ENCODE measurements at places on chromosomes 11 and 22.

DNA sequence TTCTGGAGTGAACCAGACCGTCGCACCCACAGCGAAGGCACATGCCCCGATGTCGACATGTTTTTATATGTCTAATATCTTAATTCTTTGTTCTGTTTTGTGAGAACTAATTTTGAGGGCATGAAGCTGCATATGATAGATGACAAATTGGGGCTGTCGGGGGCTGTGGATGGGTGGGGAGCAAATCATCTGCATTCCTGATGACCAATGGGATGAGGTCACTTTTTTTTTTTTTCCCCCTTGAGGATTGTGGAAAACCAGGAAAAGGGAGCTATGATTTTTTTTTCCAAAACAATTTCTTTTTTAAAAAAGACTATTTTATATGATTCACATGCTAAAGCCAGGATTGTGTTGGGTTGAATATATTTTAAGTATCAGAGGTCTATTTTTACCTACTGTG is 49.2 kb upstream of the OR4B1 start:
- DNase-seq: no peak

DNA sequence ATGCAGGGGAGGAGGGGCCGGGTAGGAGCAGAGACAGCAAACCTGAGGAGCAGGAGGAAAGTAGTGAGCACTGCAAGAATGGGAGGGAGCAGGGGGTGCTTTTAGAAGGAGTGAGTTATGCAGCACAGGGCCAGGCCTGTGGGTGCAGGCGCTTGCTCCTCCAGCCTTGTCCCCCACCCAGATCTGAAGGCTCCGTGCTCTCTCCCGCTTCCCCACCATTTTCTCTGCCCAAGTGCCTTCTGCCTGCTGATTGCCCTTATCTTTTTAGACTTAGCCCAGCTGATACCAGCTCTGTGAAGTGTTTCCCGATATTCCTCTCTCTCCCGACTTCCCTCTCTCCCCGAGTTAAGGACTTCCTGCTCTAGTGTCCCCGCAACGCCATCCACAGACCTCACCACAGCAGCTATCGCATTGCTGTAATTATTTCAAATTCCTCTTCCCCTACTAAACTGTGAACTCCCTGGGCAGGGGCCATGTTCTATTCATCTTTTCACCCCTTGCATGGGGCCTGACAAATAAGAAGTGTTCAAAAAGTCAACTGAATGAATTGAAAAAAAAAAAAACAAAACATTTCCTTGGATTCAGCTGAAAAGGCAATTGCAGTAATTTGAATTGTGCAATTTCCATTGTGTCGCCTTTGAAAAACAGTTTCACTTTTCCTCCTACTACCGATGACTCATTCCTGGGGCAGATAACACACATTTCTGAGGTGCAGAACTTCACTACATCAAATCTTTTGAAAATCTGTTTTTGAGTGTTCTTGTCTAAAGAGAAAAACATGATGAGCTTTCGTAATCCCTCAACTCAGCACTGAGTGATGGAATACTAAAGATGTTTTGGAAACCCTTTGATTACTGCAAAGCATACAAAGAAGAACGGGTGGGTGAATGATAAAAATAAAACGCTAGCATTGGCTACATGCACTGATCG is 69.7 kb upstream of the BMAL1 start:
- DNase-seq: no peak

- DNase-seq: no peak
Observed at GRCh38 chr11:68536706-68537105, 76.2 kb downstream of the PPP6R3 start.

DNA sequence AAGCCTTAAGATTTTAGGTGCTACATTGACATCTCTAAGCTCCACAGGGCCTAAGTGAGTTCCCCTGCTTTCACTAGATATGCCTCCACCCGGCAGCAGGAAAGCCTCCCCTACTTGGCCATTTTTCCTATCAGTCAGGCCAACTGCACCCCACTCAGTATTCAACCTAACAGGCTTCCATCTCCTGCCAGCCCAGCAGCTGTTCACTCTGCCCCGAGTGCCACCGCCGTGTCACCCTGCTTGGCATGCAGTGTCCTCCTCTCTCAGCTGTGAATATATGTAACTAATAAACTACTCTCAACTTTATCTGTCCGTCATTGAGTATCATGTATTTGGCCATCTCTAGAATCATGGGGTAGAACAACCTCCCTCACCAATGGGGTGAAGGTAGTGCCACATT is 9.0 kb upstream of the OR6M1 start:
- DNase-seq: no peak

DNA sequence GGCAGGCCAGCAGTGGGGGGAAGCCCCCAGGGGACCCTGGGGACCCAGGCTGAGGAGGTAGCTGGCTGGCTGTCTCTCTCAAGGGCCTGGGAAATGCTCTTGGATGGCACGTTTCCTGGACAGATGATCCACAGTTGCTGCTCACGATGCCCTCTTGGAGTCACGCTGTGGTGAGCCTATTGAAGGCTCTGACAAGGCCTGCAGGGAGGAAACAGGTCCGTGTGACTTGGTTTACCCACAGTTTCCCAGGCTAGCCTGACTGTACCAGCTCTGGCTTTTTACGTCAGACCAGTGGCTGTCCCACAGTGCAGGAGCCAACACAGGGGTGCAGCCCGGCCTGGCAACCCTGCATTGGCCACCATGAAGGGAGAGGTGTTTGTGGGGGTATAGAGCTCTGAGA is 29.2 kb upstream of the PPARA start:
- DNase-seq: no peak

- no peak for DNase-seq
Observed at GRCh38 chr22:18996376-18996900, 60.3 kb upstream of the PRODH start.

DNA sequence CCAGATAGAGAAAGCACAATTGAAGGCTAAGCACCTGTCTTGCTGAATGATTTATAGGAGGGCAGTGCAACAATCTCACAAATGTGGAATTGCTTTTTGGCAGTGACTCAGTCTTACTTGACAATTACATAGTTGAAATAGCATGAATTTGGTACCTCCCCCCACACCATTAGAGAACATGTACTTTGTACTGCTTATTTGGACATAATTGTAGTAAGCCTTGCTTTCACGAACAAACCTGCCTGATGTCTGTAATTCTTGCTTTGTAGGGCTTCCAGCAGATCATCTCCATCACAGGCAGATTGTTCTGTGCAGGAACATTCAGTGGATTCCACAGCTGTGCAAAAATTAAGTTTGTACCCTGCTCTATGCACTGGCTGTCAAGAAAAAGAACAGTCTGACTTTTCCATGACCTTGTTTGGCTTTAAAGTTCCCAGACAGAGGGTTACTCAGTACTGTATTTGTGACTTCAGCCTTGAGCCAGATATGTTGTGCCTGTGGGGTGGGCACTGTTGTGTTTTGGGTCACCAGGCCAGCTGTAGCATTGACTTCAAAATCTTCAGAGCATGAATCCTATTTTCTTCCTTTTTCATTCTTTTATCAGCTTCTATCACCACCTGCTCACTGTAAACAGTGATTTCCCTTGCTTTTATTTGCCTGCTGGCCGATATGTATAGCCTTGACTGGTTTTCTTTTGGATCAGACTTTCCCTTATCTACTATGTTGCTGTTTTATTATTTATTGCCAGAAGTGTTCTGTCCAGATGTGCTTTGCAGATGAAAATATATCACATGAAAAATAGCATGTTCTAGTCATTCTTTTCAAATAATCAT is 941.0 kb upstream of the CHORDC1 start:
- no peak for DNase-seq

DNA sequence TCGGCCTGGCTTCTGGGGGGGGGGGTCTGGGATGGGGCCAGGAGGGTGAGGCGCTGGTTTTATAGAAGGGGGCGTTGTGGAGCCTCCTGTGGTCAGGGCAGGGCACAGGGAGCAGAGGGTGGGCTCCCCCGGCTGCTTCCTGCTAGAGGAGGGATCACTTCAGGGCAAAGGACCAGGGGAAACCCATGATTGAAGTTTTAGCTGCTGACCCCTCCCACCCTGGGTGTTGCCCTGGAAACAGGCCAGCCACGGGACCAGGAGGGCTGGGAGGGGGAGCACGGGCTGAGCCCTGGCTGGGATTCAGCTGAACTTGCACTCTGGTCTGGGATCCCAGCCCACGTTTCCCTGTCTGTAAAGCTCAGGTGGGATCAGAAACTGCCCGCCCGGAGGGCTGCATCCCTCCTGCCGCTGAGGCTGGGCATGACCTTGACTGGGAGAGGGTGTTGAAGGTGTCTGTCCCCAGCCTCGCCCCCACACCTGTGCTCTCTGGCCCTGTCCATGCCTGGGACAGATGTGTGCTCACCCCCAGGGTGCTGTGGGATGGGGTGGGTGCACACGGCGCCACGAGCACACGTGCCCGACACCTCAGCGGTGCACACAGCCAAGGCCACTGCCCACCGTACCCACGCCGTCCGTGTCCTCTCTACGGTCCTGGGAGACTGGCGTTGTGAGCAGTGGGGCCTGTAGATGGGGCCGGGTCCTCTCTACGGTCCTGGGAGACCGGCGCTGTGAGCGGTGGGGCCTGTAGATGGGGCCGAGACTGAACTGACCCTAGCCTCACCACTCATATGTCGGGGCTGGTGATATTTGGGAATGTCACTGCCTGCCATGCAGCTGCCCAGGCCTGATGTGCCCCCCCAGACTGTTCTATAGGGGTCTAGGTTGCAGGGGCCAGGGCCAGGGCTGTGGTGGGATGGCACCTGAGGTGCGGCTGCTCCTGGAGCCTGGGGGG is 2.3 kb downstream of the TSPAN4 start:
- no peak for DNase-seq

GRCh38 chr11:126731576-126732142 is 268.9 kb downstream of the KIRREL3 start:
- DNase-seq: no peak

DNA sequence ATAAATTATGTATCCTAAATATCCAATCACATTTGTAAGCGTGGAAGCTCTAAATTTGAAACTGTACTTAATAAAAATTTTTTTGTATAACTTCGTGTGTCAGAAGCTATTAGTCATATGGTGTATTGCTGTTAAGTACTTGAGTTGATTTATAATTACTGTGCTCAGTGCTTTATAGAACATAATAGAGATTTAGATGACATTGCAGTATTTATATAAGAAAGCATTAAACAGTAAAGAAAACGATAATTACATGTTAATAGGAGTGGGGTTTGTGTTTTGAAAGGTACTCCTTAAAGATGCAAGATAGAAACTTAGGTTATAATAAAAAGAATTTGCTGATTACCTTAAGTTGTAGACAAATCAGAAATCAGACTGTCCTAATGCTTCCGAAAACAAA is 5.9 kb upstream of the TCP11L1 start:
- no peak for DNase-seq

GRCh38 chr11:120633616-120634393 is 122.3 kb downstream of the GRIK4 start:
- DNase-seq: no peak

- no peak for DNase-seq
Observed at GRCh38 chr11:66492161-66492865, 12.1 kb downstream of the DPP3 start.

- no peak for DNase-seq
Observed at GRCh38 chr22:38070250-38070921, 13.2 kb downstream of the PICK1 start.

DNA sequence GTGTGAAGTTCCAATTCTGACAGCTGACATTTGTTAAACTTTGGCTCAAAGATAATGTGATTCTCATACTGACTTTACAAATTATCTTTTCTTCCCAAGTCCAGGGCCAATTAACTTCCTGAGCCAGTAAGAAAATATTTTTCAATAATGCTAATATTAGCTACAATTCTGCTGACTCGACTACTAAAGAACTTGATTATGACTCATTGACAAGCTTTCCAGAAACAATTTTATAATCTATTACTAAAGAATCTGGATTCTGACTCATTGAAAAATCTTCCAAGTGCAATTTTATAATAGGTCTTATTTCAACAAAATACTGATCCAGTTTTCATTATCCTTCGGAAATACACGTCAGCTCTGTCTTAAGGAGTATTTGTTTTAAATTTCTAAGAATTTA is 12.9 kb upstream of the XKR3 start:
- DNase-seq: no peak

DNA sequence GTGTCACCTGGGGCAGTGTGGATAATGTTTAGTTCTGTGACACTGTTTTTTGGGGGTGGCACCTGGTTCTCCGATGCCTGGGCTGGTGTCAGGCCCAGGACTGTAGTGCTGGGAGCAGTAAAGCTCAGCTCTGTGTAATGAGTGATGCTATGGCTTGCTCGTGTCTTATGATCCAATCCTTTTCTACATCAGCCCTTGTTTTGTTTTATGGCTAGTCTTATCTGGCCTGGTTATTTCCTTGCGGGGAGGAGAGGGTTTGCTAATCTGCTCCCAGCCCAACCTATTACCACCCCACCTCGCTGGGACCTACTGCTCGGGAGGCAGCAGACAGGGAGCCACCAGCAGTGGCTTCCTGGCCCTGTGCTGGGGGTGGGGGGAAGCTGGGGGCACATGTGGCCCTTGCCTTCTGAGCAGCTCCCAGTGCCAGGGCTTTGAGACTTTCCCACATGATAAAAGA is 35.0 kb upstream of the TPBGL start:
- DNase-seq: no peak

- DNase-seq: no peak
Observed at GRCh38 chr22:43173976-43174720, 12.8 kb downstream of the TTLL12 start.

- DNase-seq: no peak
Observed at GRCh38 chr11:69141742-69142141, 14.0 kb upstream of the SMIM38 start.

DNA sequence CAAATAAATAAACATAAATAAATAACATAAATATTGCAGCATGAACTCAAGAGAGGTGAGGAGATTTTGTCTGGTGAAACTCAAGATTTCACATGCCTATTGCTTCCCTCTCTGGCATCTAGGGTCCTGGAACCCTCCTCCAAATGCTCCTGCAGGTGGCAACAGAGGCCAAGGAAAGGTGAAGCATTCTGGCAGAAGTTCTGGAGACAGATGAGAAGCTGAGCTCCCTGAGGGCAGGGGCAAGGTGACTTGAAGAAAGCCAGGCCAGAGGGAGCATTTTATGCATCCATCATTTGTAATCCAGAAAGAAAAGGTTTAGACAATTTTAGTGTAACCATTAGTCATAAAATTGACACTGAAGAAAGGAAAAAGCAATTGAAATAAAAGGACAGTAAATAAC is 64.9 kb downstream of the ENDOD1 start:
- no peak for DNase-seq

- DNase-seq: no peak
Observed at GRCh38 chr11:134412203-134413042, at the start of gene B3GAT1. B3GAT1 (minus strand) TSS chr11:134412242; CDS start chr11:134387659, 24,583 bp downstream.

- DNase-seq: no peak
Observed at GRCh38 chr11:108871152-108871551, 206.3 kb downstream of the DDX10 start.

DNA sequence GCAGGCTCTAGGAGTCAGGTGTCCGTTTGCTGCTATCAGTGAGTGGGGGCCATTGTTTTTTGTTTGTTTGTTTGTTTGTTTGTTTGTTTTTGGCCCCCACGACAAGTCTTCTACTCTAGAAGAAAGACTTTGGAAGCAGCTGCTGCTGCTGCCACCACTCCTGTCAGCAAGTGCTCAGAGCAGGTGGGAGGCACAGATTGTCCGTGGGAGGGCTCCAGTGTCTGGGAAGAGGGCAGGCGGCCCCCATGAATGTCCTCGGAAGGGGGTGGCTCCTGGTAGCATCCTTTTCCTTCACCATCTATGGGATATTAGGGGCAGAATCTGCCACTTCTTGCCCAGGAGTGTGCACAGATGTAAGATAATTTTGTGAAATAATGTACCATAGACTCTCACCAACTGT is 37.8 kb upstream of the YWHAH start:
- DNase-seq: no peak

Measured in stimulated activated CD8-positive, alpha-beta memory T cell treated with anti-CD3 and anti-CD28 coated beads, Interleukin-4, amount 100 ng/mL, for 24 hours (primary cell).